ENCODE measurements at places on chromosomes 6 and 20.
A peak's percentile ranks its signal among the peaks of the same experiment; 100 is the strongest.

DNA sequence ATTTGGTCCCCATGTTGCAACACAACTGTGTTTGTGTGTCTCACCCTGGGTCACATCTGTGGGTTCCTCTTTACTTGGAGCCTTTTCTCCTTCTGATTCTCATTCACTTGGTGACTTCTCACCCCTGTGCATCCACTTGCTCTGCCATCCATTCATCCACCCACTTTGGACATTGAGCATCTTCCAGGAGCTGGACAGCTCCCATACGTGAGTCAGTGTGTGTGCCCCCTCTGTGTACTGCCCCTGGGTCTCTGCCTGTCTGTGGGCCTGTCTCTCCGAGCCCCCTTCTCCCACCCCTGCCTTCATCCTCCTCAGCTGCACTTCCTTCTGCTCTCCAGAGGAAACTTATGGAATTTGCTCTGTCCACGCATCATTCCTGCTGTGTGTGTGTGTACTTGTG is 67.8 kb upstream of the NNAT start:
- no peak for DNase-seq

- DNase-seq: no peak
Observed at GRCh38 chr20:56195946-56196345, 52.6 kb upstream of the MC3R start.

DNA sequence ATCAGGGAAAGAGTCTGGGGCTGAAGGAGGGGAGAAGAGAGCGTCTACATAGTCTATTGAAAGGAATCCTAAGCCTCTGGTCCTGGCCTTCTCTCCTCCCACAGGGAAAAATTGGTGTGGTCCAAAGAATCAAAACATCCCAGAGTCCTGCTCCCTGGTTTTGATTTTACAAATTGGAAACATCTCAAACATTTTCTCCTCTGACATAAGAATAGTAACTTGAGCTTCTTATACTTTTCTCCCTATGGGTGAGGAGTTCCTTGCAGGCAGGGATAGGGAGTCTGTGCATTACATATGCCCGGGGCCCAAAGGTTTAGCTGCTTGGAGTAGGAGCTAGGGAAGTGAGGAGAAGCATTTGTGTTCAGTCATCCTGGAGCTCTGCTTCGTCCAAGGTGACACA is 120.0 kb upstream of the GGTLC1 start:
- DNase-seq: no peak

- no peak for DNase-seq
Observed at GRCh38 chr6:109321752-109322151, 60.5 kb downstream of the CD164 start.

- DNase-seq: no peak
Observed at GRCh38 chr6:98747273-98747672, 87.1 kb upstream of the POU3F2 start.

DNA sequence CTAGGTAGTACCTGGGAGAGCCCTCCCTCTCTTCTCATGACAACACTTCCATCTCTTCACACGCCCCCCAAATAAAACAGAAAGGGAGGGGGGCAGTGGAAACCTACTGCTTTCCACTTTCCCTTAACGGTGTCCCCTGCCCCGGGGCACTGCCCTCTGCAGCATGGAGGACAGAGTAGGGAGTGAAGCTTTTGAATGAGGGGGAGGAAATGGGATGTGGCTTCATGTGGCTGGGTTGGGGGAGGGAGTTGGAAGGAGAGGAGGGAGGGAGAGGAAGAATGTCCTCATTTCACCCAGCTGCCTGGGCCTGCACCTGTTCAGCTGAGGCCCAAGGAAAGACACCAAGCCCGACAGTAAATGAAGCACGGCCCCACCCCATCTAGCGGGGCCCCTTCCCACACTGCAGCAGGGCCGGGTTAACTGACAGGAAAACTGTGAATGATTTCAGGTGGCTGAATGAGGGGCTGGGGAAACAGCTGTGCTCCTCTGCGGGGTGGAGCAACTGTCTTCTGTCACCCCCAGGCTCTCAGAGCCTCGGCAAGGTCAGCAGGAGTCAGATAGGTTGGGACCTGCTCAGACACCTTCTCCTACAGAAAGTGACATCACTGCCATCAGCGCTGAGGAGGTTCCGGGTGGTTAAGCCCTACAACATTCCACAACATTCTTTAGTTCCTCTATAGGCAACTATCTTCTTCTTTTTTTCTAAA is 40.0 kb upstream of the TAF8 start:
- no peak for DNase-seq

- no peak for DNase-seq
Observed at GRCh38 chr6:105501246-105501645, 98.4 kb upstream of the PREP start.

- DNase-seq: no peak
Observed at GRCh38 chr6:52306972-52307870, 22.7 kb upstream of the MCM3 start.

GRCh38 chr6:106083618-106084017 is 2.5 kb upstream of the PRDM1 start:
- DNase-seq: no peak

DNA sequence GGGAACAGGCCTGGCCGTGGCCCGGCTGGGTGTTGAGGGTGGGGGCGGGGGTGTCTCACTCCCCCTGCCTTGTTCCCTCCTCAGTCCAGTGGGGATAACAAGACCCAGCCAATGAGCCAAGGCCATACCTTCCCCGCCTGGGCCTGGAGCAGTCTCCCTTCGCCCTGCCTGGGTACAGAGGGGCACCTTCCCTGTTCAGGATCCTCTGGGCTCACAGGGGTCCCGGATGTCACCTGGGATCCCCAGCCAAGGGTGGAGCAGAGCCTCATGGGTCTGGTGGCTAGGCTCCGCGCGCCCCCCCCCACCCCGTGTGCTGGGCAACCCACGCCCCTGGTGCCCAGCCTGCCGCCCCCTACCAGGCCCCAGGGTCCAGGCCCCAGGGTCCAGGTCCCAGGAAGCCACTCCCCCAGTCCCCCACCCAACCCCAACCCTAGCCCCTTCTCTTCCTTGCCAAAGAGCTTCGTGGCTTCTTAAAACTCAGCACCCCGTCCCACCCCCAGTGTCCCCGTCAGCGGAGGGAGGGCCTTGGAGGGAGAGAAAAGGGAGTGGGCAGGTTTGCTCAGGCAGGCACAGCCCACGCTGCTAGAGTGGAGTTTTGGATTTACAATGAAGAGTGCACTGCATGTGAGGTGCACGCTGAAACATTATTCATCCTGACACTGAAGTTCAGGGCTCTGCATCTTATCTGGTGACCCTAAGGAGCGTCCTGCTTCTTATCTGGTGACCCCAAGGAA is 11.8 kb downstream of the HRH3 start:
- no peak for DNase-seq

DNA sequence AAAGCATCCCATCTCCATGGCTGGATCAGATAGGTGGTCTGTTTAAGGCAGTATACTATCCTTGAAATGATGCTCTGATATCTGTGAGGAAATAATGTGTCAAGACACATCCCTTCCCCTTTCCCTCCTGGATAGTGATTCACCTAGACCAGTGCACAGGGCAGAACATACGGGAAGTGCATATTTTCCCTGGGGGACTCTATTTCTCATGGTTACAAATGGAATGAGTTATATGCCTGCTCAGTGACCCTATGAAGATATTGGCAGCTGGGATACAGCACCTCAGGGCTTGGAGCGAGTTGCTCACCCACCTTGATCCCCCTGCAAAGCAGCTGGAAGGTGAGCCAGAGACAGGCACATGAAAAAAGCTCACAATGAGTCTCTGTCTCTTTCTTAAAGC is 67.5 kb upstream of the PRL start:
- no peak for DNase-seq

DNA sequence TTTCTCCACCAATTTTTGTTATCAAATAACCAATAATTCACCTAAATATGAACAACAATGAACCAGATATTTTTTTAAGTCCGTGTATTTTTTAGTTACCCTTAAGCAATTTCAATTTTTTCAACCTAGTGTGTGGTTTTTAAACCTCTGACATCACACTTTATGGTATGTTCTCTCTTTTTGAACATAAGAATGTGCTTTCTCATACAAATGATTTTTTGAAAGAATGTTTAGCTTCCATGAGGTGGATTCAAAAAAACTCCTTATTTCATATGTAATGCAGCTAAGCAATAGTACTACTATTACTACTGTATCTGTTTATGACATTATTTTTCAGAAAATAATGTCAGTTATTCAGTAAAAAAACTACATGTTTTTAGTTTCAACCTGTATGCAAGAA is 19.4 kb upstream of the MEI4 start:
- DNase-seq: no peak

DNA sequence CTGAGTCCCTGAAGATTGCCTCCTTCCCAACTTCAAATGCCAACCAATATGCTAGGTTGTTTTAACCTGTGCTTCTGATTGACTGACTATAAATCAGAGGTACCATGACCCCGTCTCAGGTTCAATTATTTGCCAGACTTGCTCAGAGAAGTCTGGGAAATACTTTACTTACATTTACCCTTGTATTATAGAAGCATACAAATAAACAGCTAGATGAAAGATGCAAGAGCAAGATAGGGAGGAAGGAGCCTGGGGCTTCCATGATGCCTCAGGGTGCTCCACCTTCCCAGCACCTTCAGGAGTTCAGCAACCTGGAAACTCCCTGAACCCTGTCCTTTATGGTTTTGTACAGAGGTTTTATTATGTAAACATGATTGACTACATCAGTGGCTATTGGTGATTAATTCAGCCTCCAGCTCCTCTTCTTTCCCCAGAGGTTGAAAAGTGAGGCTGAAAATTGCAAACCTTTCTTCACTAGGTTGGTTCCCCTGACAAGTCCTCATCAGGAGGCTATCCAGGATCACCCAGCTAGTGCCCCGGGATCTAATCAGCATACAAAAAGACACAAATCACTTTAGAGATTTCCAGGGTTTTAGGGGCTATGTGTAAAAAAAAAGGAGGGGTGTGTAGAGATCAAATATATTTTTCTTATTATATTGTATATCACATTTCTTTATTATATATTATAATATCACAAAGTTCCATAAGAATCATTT is 547.7 kb downstream of the EPM2A start:
- no peak for DNase-seq

- no peak for DNase-seq
Observed at GRCh38 chr6:31948753-31949413, 3.0 kb downstream of the CFB start.

- no peak for DNase-seq
Observed at GRCh38 chr6:68728159-68728979, 93.3 kb downstream of the ADGRB3 start.

DNA sequence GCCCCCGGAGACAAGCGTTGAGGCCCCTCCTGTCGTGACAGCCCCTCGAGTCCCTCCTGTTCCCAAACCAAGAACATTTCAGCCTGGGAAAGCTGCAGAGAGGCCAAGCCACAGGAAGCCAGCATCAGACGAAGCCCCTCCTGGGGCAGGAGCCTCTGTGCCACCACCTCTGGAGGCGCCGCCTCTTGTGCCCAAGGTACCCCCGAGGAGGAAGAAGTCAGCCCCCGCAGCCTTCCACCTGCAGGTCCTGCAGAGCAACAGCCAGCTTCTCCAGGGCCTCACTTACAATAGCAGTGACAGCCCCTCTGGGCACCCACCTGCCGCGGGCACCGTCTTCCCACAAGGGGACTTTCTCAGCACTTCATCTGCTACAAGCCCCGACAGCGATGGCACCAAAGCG is 72.4 kb downstream of the SERAC1 start:
- no peak for DNase-seq

- peak; percentile 54 for DNase-seq
Observed at GRCh38 chr20:19976595-19977372, 40.4 kb upstream of the NAA20 start.

GRCh38 chr20:45064812-45065211 is 36.1 kb downstream of the KCNS1 start:
- DNase-seq: no peak

DNA sequence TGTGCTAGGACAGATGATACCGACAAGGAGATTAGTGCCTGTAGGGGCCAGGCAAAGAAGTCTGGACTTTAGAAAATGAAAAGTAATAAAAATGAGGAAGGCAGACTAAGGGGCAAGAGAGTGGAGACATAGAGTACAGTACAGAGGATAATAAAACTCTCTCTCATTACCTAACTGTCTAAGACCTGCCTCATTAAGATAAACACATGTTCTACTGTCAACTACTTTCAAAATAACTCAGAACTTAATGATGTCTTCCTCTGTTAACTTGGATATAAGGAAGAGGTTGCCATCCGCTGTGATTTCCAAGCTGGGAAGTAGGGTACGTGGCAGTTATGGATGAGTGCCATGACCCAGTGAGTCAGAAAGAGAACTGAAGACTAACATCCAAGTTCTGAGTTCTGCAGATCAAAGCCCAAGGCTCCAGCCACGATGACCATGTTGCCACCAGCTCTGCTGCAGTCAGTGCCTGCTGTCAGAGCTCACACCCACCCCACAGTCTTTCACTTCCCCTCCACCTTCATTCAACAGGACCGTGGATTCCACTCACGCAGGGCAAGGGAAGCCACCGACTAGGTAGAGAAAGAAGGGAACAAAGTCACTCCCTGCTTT is 81.8 kb downstream of the KIF16B start:
- no peak for DNase-seq

GRCh38 chr6:167492100-167492449 is 167.2 kb downstream of the TTLL2 start:
- DNase-seq: no peak

- DNase-seq: no peak
Observed at GRCh38 chr6:27693766-27694546, 218.2 kb downstream of the OR2B2 start.

DNA sequence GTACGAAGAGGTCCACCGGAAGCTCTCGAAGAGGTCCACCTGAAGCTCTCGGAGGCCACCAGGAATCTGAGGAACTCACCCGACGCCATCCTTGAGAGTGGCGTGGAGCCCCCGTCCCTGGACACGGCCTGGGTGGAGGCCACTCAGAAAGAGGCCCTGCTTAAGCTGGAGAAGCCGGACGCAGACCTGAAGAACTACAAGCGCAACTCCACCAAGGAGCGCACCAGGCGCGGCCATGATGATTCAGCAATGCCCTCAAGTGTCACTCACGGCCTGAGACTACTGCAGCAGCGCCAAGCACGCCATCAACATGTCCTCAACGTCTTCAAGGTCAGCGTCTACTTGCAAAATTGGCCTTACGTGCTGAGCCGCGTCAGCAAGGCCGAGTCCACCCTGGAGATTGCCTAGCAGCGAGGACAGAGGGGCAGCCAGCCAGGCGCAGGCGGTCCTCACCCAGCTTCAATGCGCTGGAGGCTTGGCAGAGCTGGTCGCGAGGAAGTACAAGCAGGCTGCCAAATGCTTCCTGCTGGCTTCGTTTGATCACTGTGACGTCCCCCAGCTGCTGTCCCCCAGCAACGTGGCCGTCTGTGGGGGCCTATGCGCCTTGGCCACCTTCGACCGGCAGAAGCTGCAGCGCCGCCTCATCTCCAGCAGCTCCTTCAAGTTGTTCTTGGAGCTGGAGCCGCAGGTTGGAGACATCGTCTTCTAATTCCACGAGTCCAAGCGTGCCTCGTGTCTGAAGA is 7.7 kb upstream of the GJA10 start:
- no peak for DNase-seq

GRCh38 chr6:72081871-72082270 is 195.5 kb downstream of the RIMS1 start:
- DNase-seq: no peak

- peak; percentile 10 for DNase-seq
Observed at GRCh38 chr6:137728386-137729349, 138.4 kb upstream of the TNFAIP3 start.

Measured in hippocampal formation (tissue), 2 donors.